CD4-positive, alpha-beta T cell (primary cell): ENCODE measurements at places on chromosomes 2 and 18. TPM values are rescaled to one million over a fixed set of nuclear protein-coding genes. Genes with fewer than 3 reads are reported as not detected.

The TM4SF20 gene
- not detected for total RNA-seq

DNA sequence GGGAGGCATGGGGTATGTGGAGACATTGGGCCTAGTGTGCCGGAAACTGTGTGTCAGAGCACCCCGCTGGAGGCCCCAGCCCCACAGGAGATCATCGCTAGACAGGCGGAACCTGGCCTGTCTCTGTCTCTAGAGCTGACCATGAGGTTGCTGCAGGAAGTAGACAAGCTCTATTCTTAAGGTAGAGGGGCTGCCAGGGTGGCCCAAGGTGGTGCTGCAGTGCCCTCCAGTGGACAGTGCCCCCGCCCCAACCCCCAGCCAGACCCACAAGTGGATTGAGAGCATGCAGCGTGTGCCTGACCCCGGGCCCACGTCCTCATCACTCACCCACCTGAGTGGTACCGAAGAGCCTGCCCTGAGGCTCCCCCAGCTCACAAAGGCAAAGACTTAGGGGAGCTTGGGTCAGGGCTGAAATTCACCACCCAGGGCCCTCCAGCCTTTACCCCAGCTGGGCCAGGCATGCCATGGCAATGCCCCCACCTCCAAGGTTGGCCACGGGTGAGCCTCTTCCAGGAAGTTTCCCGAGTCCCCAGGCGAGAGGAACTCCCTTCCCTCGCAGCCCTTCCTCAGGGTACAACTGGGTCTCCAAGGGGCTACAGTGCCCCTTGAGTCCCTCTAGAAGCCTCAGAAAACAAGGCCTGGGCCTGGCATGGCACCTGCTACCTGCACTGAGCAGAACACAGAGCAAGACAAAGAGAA, 155.0 kb downstream of the TTC32 start:
- no peaks in the 10 kb centered on the region for H3K4me1 ChIP-seq
- H3K36me3 ChIP-seq: no peaks in the 10 kb centered on the region
- H3K27me3 ChIP-seq: no peaks in the 10 kb centered on the region
- no peak overlapping the region for H3K27ac ChIP-seq
- DNase-seq: no peak

DNA sequence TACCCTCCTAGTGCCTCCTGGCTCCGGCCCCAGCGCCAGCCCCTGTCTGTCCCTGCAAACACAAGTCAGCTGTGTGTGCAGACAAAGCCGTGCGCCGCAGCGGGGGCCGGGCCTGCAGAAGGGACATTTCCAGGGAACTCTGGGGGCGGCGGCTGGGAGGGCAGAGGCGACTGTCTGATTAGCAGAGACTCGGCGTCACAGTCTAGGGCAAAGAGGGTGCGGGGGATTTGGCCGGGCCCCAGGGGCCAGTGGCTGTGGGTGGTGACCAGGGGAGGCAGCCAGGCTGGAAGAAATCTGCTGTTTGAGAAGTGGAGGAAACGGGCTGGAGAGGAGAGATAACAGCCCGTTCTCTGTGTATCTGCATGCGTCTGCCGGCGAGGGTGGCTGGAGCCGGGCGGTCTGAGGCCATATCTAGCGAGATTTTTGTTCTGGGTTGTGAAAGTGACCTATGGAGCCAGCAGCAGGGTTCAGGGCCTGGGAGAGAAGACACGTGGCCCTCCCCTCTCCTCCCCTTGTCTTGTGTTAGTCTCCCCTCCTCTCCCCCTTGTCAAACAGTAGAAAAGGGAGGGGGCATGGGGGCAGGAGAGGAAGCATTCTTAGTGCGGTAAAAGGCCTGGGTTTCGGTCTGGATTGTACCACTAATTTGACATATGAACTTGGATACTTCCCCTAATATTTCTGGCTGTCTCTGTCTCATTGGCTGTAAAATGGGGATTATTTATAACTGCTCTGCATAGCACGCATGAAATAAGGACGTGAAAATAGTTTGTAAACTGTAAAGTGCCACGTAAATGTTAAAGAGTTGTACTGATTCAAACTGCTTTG, 169.4 kb downstream of the SMAD7 start:
- DNase-seq: no peak
- no peaks in the 10 kb centered on the region for H3K27me3 ChIP-seq
- H3K4me1 ChIP-seq: peaks cover 41% of the 10 kb centered on the region

GRCh38 chr2:224922142-224922727, 120.0 kb downstream of the DOCK10 start:
- H3K27ac ChIP-seq: peak overlapping the region; percentile 23
- DNase-seq: no peak
- peaks cover 42% of the 10 kb centered on the region for H3K4me1 ChIP-seq
- H3K4me3 ChIP-seq: no peak overlapping the region
- H3K27me3 ChIP-seq: no peaks in the 10 kb centered on the region

DNA sequence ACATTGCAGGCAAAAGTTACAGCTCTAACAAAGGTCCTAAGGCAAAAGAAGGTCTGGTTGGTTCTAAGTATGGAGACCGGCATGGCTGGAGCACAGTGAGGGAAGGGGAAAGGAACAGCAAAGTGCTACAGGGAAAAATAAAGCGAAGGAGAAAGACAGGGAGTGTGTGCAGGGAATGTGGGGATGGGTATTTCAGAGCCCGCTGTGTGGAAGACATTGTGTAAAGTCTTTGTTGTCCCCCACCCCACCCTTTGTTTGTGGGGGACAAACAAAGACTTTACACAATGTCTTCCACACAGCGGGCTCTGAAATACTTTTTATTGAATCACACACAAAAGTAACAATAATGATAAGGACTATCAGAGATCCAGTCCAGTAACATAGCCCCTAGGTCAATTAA, 28.9 kb upstream of the C2orf15 start:
- H3K27ac ChIP-seq: no peak overlapping the region
- H3K4me1 ChIP-seq: no peaks in the 10 kb centered on the region
- no peak for DNase-seq
